NT2/D1 (cell line): ENCODE measurements at places on chromosomes 12 and 14.

- DNase-seq, result no peak
These were observed 211.6 kb downstream of the FBXL14 start for GRCh38 chr12:1382826-1383225.

DNA sequence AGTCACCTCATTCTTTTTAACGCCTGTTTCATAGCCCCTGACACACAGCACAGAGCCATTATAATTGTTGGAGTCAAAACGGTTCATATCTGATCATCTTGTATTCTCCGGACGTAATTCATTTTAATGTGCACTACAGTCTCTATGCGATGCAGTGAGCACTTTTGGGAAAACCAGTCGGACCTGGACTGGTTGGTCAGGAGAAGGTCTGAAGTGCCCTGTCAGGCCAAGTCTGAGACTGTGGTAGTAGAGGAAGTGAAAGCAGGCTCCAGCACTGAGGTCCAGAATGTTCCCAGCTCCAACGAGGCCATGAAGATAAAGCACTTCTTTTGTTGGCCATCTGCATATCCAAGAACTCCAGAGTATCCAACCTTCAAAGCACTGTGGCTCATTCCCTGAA lies 117.1 kb upstream of the NCOR2 start:
- DNase-seq, result no peak

DNA sequence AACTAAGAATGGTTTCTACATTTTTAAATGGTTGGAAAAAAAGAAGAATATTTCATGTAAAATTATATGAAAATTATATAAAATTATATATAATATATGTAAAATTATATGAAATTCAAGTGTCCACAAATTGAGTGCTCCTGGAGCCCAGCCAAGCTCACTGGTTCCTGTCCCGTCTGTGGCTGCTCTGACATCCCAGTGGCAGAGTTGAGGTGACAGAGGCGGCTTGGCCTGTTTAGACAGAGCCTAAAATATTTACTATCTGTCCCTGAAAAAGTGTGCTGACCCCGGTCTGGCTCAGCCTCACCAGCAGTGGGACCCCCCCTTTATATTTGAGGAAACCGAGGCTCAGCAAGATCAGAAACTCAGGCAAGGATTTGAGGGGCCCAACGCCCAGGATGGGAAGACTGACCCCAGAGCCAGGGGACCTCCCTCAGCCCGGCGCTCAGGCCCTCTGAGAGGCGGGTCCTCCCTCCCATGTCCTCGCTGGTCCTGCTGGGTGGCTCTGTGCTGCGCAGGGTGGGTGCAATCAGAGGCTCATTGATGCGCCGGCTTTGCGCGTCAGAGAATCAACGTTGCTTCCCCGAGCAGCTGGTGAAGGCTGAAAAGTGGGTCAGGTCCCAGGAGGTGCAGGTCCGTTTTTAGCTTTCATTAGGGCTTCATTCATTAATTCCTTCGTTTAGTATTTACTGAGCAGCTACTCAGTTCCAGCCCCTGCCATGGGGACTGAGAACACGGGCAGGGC lies 21.5 kb upstream of the BEGAIN start:
- no peak for DNase-seq

DNA sequence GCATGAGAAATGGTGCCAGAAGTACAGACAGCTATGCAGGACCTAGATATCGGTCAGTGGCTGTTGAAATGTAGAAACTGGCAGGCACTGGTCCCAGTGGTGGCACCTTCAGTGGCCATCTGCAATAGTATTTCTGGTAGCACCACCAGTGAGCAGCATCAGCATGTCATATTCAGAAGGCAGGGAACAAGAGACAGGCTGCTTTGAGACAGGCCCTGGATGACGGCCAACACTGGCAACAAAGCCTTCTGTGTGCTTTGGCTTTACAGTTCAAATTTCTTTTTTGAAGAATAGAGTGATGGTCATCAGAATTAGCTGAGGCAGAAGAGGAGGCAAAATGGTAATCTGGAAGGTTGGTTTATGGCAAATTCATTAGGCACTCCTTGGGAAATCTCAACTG lies 273.4 kb upstream of the SLC16A7 start:
- no peak for DNase-seq

DNA sequence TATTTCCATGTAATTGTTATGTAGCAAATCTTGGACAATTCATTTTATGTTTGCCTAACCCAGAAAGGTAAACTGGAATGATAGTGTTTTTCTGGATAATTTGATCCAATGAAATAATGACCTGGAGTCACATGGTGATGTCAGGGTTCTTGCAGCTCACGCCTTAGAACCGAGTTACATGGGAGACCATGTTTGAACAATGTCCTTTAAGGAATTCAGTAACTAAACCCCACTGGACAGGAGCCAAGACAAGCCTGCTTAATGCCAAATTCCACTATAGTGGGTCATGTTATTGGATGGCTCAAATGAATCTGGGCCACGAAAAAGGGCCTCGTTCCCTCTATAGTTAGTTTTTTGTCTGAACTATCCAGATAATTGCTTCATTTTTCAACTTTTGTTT lies 255.8 kb upstream of the HMGA2 start:
- DNase-seq, result no peak

- DNase-seq, result no peak
These were observed 53.6 kb downstream of the LRRIQ1 start for GRCh38 chr12:85089792-85090191.

DNA sequence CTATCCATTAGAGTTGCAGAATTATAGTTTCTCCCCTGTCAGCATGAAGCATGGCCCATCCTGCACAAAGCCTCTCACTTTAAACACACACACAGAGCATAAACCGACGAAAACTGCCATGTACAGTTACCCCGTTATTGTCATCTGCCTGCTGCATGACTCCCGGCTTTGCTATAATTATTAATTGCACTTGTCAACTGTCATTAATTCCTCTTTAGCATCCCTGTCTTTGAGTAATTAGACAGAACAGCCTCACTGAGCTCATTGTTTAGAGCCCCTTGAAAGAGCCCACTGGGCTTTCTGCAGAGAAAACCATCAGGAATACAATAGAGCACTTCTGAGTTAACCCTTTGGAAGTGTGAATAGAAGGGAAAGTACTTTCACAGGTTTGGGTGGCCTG lies 307.2 kb upstream of the SOX5 start:
- peak; percentile 65 for DNase-seq

DNA sequence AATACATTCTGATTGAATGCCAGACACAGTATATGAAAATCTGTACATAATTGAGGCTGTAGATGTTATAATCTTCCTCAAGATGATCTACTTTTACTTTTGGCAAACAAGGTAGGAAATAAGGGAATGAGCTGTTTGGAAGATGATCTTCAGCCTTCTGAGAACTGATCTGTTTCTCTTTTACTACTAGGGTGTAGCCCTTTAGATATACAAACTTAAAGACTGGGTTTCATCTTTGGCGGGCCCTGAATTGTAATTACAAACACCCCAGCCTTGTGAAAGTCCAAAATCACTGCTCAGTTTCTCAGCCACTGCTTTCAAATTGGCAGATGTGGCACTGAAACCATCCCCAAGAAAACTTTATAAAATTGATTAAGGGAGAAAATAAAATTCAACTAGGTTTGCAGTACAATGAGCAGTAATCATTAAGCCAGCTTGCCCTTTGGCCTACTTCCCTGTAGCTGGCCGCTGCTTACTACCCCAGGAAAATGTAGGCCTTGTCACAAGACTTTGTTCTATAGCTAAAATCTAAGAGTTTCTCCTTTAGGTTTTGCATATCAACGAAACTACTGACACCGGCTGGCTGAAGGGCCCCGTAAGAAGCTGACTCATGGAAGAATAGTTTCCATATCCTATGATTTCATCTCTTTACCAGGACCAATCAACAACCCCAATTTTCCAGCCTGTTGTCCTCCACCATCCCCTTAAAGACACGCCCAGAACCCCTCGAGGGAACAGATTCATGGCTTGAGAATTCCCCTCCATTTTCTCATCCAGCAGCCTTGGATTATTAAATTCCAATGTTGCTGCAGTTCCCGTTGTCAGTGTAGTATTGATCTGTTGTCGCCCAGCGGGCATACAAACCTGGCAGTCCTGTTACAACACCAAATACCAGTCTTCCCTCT lies 210.8 kb downstream of the PCNX1 start:
- DNase-seq, result no peak

- DNase-seq, result no peak
These were observed 96.2 kb downstream of the PTPRB start for GRCh38 chr12:70540996-70541395.

- DNase-seq, result no peak
These were observed 2.0 kb downstream of the AMHR2 start for GRCh38 chr12:53425515-53426150.
